Effector CD4-positive, alpha-beta T cell (primary cell): ENCODE measurements at places on chromosomes 5 and 9.

GRCh38 chr9:97096793-97097192, 57.9 kb upstream of the CTSV start:
- DNase-seq: no peak

DNA sequence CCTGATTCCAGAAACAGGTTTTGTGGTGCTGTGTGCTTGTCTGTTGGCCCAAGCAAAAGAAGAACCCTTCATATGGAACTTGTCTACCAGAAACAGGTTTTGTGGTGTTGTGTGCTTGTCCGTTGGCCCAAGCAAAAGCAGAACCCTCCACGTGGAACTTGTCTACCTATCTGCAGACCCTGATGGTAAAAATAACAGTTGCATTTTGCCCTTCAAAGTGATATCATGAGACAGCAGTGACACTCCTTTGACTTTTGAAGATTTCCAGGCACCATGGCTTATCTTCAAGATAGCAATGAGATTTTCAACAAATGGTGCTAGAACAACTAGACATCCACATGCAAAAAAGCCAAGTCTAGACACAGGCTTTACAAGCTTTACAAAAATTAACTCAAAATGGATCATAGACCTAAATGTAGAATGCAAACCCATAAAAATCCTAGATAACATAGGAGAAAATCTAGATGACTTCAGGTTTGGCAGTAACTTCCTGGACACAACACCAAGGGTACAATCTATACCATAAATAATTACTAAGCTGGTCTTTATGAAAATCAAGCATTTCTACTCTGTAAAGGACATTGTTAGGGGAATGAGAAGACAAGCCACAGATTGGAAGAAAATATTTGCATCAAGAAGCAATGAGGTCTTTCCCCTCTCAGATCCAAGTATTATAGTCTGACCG, 16.8 kb downstream of the MACROH2A1 start:
- no peak for DNase-seq

DNA sequence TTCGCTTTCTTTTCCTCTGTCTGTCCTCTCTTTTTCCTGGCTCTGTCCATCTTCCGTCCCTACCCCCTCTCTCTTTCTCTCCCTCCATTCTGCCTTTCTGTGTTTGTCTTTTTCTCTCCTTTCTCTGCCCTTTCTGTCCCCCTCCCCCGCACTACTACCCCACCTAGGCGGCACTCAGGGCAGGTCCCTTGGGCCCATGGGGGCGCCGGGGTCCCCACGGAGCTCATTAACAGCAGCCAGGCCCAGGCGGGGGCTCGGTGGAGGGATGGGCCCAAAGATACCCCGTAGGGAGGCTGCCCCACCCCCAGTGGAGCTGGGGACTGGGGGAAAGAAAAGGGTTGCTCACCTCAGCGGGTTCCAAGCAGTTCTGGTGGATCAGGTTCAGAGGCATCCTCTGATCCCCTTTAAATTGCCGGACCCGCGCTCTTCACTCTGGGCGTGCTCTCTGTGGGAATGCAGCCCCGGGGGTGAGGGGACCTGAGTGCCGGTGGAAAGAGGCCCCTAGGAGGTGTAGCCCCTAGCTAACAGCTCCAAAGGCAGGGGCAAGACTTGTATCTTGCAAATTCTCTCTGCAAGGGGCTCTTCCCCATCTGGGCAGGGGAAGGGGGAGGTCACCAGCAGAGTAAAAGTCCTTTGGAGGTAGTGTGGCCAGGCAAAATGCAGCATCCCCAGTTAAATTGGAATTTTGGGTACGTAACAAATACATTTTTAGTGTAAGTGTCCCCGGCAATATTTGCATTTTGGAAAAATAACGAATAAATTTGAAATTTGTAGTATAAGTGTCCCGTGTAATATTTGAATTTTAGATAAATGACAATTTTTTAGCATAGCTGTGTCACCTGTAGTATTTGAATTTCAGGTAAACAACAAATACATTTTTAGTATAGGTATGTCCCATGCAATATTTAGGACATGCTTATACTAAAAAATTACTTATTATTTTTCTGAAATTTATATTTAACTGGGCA, 7.4 kb downstream of the LHX2 start:
- no peak for DNase-seq

DNA sequence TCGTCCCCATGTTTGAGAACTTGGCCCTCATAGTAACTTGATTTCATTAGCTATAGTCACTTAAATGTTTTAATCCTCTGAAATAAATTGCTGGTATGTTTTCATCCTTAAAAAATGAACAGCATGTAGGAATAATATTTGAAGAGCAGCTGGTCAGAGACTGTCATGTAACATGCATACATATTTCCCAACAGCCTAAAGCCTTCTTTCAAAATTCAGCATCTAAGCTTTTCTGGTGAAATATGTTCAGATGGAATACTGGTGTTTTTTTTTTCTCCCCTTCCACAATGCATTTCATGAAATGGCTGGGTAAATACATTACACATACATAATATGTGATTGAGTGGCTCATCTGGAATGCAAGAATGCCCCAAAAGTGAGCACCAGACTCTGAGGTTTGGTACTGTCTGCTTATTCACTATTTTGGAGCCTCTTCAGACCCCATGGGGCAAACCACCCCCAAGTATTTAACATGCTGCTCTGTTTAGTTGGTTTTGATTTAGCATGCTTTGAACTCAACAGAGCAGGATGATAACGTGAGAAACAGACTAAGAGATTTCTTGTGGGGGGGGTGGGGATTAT, 94.0 kb downstream of the SMARCA2 start:
- no peak for DNase-seq

- DNase-seq: no peak
These were observed 1.1 kb upstream of the G3BP1 start for GRCh38 chr5:151770383-151771258.

GRCh38 chr5:171386006-171386671, 1.5 kb upstream of the NPM1 start:
- no peak for DNase-seq

- DNase-seq: no peak
These were observed 83.9 kb downstream of the DCP2 start for GRCh38 chr5:113060408-113061025.

DNA sequence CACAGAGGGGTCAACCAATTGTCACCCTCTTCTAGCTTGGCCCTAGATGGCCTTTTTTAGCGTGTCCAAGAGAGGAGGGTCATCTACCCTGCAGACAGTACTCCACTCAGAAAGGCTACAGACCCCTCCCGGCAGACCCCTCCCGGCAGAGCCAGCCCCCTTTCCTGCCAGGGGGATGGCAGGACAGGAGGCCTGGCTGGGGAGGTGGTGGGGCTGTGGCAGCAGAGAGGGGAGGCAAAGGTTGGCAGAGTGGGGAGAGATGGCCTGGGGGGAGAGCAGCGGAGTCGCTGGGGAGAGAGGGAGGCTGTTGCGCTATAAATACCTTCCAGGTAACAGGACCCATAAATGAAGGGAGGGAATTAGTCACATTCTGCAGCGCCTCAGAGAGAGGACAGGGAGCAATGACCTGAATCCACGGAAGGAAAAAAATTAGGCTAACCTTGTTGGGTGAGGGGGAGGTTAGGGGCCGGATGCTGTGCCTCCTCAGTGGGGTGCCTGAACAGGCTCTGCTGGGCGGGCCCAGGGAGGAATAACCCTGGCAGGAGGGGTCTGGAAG, 32.9 kb upstream of the PSD2 start:
- no peak for DNase-seq

GRCh38 chr9:72537011-72537545, 15.7 kb downstream of the TMC1 start:
- DNase-seq: no peak

DNA sequence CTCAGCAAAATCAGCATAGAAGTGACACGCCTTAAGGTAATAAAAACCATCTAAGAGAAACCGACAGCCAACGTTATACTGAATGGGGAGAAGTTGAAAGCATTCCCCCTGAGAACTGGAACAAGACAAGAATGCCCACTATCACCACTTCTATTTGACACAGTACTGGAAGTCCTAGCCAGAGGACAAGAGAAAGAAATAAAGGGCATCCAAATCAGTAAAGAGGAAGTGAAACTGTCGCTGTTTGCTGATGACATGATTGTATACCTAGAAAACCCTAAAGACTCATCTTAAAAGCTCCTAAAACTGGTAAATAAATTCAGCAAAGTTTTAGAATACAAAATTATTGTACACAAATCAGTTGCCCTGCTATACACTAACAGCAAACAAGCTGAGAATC, 393.3 kb downstream of the KIF4B start:
- no peak for DNase-seq

- DNase-seq: no peak
These were observed 52.3 kb upstream of the RPL26L1 start for GRCh38 chr5:172906888-172907287.

DNA sequence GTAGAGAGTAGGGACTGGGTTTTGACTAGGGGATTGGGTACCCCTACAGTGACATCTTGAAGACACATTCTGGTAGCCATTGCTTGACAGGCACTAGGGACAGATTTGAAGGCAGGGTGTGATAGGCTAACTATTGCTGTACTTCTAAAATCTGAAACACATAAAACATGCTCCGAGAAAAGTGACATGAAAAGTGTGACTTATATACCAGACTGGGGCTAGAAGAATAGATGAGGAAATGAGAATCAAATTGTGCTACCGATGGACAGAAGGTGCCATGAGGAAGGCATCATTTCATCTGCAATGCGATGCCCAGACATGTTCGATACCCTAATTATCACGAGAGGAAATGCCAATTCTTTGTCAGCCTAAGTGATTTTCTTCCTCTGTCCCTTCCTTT, 475.8 kb downstream of the SPOCK1 start:
- no peak for DNase-seq

GRCh38 chr5:15525703-15526275, 25.8 kb downstream of the FBXL7 start:
- DNase-seq: no peak

DNA sequence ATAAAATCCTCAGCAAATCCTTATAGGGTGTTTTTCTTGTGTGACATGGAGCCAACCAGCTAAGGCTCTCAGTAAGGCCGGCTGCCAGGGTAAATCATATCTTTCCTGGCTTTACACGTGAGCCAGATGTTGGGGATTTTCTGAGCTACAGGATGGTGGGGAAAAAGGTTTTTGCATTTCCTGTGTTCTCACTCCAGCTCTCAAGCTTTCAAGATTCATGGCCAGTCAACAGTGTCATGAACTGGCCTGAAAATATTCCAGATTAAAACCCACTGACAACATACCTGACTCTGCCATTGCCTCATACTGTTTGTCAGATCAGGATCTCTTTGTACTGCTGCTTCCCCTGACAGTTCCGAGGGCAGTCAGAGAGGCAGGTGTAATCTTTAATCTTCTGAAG, 306.9 kb downstream of the GLIS3 start:
- no peak for DNase-seq

DNA sequence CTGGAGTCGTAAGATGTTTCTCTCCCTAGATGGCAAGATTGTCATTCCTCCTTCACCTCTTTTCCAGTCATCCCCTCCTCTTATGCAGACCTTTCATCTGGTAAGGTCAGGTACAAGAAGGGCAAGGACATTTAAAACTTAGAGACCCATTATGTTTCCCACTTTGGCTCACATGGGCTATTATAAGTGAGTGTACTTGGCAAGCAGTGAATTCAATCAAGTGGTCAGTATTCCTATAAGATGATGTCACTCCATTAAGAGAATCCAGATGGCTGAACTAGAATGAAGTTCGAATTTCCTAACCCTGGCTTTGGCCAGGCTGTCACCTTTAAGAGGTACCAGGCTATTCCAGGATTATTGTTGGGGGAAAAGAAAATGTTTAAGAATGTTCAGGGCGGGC, 32.2 kb downstream of the ZNF131 start:
- DNase-seq: no peak

- DNase-seq: no peak
These were observed 11.1 kb downstream of the CAMSAP1 start for GRCh38 chr9:135896205-135896604.

DNA sequence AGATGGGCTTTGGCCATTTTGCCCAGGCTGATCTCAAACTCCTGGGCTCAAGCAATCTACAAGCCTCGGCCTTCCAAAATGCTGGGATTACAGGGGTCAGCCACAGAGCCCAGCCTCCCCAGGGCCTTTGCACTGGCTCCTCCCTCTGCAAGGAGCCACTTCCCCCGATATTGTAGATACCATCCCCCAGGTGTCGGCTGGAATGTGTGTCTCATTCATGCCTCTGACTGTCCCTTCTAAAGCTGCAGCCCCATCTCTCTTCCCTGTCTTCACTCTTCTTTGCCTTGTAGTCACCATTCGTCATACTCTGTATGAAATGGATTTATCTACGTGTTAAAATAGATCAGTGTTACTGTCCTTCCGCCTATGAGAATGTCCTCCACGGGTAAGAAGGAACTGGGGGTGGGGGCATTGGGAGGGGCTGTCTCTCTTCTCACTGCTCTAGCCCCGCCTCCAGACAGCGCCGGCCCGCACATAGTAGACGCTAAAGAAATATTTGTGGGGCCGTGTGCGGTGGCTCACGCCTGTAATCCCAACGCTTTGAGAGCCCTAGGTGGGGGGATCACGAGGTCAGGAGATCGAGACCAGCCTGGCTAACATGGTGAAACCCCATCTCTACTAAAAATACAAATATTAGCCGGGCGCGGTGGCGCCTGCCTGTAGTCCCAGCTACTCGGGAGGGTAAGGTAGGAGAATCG, 68.5 kb downstream of the LMX1B start:
- DNase-seq: no peak

GRCh38 chr5:67221487-67222242, 25.1 kb upstream of the CD180 start:
- DNase-seq: no peak

- no peak for DNase-seq
These were observed 433.1 kb downstream of the CHSY3 start for GRCh38 chr5:130337179-130337888.

GRCh38 chr5:74164725-74165235, 475.7 kb downstream of the ENC1 start:
- no peak for DNase-seq

DNA sequence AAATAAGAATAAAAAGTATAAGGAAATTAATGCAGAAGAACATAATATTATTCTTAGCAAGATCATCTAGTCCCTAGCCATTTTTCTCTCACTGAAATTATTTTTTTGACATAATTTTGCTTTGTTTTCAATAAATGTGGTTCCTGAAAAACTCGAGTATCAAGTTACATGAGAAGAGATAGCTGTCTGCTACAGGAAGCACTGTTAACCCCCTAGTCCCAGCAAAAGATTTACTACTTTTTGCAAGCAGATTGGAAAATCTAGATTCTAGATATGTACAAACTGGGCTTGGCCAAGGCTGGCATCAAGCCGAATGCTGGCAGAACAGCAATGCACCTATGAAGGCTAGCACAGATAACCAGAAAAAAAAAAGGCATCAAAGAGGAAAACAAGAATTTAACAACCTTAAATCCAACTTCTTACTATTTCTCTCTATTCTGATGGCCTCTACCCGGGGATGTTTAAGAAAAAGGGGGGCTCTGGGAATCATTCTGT, 21.9 kb upstream of the ISCA1 start:
- DNase-seq: no peak
